Fibroblast of villous mesenchyme (primary cell): ENCODE measurements at places on chromosomes 12 and 14. TPM values are rescaled to one million over a fixed set of nuclear protein-coding genes. Genes with fewer than 3 reads are reported as not detected.

PPFIA2 gene
- total RNA-seq, result 3.9 and 4.7 TPM in 2 replicates

TAS2R7 gene
- 0.32 TPM in 1 of 2 replicates, not detected in the other for total RNA-seq

VASH1 gene
- 3.9 and 5.8 TPM in 2 replicates for total RNA-seq

ENDOU gene
- not detected in 2 replicates for total RNA-seq

AKAP3 gene
- 0.64 and 1.3 TPM in 2 replicates for total RNA-seq

NPAS3 gene
- 0.86 and 0.97 TPM in 2 replicates for total RNA-seq

UNC79 gene
- total RNA-seq, result under 0.01 TPM in 2 replicates

CLEC2A gene
- total RNA-seq, result not detected in 2 replicates

FOXJ2 gene
- 8.2 and 8.4 TPM in 2 replicates for total RNA-seq

CLEC7A gene
- total RNA-seq, result under 0.01 TPM in 1 of 2 replicates, not detected in the other

TNFAIP2 gene
- total RNA-seq, result 122 and 240 TPM in 2 replicates

PLBD1 gene
- 10.0 and 18.1 TPM in 2 replicates for total RNA-seq

HAL gene
- total RNA-seq, result not detected in 2 replicates

PRORP gene
- total RNA-seq, result 36.4 and 38.0 TPM in 2 replicates
